H9 (cell line): ENCODE measurements at places on chromosomes 13 and 19. TPM values are rescaled to one million over a fixed set of nuclear protein-coding genes. Genes with fewer than 3 reads are reported as not detected.

Gene LILRB1
- not detected in 2 replicates for total RNA-seq

Gene SELENOV
- 6.7 and 6.9 TPM in 2 replicates for total RNA-seq

DNA sequence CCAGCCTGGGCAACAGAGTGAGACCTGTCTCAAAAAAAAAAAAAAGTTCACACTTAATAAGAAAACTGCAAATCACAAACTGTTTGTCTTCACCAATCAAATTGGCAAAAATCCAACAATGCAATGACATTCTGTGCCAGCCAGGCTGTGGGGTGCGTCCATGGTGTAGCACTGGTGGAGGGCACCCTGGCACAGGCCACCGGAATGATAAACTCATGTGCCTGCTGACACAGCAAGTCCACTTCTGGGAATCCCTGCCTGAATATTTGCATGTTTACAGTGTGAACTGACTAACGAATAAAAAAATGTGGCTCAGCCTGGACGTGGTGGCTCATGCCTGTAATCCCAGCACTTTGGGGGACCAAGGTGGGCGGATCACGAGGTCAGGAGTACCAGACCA lies 1.6 kb upstream of the LRRC25 start:
- no peak overlapping the region for H3K4me3 ChIP-seq
- no peaks in the 10 kb centered on the region for H3K36me3 ChIP-seq
- H3K27me3 ChIP-seq, result no peaks in the 10 kb centered on the region
- no peak for DNase-seq

- no peak overlapping the region for H3K4me3 ChIP-seq
- H3K4me1 ChIP-seq, result peaks cover 4% of the 10 kb centered on the region; the same call in 1 of the 2 replicates
- peaks cover 2% of the 10 kb centered on the region; the same call in 1 of the 2 replicates for H3K36me3 ChIP-seq
- peaks cover 3% of the 10 kb centered on the region; the same call in 1 of the 2 replicates for H3K27me3 ChIP-seq
These were observed 8.6 kb downstream of the CRLF1 start for GRCh38 chr19:18597809-18598660.

DNA sequence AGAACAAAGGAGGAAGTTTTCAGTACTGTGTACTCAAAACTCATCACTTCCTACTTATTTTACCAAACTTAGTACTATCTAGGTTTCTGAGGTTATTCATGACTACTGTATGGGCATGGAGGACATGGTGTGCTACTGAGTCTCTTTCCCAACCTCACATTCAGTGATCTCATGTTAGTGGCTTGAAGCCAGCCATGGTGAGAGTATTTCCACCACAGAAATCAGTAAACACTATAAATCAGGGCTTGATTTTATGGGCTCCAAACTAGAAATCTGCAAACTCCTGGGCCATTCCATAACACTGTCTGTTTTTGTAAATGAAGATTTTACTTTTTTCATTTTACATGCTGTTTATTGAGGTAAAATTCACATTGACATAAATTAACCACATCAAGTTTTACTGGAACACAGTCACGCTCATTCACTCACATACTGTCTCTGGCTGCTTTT lies 19.7 kb downstream of the MED26 start:
- no peak for DNase-seq
- no peak overlapping the region for H3K4me3 ChIP-seq
- H3K36me3 ChIP-seq, result no peaks in the 10 kb centered on the region
- no peaks in the 10 kb centered on the region for H3K4me1 ChIP-seq
- H3K27me3 ChIP-seq, result no peaks in the 10 kb centered on the region

DNA sequence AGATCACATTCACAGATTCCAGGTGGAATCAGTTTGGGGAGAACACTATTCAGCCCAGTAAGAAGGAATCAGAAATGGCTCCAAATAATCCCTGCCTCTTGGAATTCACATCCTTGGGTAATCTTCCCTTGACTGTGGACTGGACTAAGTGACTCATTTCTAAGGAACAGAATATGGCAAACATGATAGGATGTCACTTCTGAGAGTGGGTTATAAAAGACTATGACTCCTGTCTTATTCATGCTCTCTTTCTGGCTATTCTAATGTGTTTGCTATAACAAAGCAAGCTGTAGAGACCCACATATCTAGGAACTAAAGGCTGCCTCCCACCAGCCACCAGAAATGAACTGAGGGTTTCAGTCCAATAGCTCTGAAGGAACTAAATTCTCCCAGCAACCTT lies 37.8 kb downstream of the MBD3L2B start:
- H3K4me1 ChIP-seq, result no peaks in the 10 kb centered on the region
- H3K27ac ChIP-seq, result no peak overlapping the region
- H3K36me3 ChIP-seq, result peaks cover 11% of the 10 kb centered on the region; the same call in 2 of the 3 replicates
- no peak for DNase-seq

- DNase-seq, result no peak
- H3K27me3 ChIP-seq, result no peaks in the 10 kb centered on the region
- peaks cover 4% of the 10 kb centered on the region; the same call in 1 of the 2 replicates for H3K4me1 ChIP-seq
These were observed 179.2 kb downstream of the SHISA2 start for GRCh38 chr13:25872481-25873241.

DNA sequence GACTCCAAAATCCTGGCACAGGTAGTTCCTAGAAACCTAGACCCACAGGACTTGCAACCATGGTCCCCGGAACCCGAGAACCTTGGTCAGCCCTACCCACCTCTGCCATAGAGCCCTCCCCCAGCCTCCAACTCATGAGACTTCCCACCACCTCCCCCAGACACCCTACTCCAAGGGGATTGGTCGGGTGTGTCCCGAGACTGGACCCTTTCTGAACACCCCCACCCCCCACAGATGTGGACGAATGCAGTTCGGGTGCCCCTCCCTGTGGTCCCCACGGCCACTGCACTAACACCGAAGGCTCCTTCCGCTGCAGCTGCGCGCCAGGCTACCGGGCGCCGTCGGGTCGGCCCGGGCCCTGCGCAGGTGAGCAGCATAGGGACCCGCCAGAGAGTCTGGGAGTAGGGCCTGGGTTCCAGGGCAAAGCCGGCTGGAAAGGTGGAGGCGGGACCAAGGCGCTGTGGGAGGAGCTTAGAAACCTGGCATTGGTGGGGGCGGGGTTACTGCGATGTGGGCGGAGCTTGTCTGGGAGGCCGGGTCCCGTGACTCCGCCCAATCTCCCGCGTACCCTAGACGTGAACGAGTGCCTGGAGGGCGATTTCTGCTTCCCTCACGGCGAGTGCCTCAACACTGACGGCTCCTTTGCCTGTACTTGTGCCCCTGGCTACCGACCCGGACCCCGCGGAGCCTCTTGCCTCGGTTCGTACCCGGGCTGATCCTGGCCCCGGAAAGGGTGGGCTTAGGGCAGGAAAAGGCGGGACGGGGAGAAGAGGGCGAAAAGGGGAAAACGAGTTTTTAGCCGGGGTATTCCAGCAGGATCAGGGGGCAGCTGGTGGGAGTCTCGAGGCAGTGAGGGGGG lies 11.9 kb downstream of the LTBP4 start:
- H3K4me3 ChIP-seq, result peak overlapping the region; percentile 89
- DNase-seq, result peak; percentile 87
- no peaks in the 10 kb centered on the region for H3K4me1 ChIP-seq
- no peak overlapping the region for H3K27ac ChIP-seq
- H3K36me3 ChIP-seq, result peaks cover 28% of the 10 kb centered on the region
